Stimulated activated CD8-positive, alpha-beta memory T cell treated with anti-CD3 and anti-CD28 coated beads, Interleukin-2, amount 100 ng/mL, for 1 hour (primary cell): ENCODE measurements at places on chromosomes 1 and 21.

DNA sequence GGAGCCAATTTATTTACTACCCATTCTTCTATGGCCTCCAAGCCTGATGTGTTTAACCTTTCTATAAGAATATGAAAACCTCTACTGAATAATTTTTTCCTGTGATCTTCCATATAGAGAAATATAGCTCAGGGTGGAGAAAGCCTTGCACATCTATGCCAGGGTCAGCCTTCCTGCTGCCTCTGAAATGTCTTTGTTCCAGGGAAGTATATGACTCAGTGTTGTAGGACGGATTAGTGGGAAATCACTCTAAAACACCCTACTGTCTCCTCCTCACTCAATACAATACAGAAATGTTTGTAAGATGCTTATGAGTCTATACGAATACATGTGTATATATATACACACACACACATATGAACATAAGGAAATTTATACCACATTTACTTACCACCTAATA, 1044.9 kb downstream of the BRINP3 start:
- no peak for DNase-seq

- DNase-seq = no peak
Measured at GRCh38 chr1:40620150-40620549, 45.3 kb downstream of the RIMS3 start.

GRCh38 chr1:211089536-211089935, 44.4 kb downstream of the KCNH1 start:
- no peak for DNase-seq

DNA sequence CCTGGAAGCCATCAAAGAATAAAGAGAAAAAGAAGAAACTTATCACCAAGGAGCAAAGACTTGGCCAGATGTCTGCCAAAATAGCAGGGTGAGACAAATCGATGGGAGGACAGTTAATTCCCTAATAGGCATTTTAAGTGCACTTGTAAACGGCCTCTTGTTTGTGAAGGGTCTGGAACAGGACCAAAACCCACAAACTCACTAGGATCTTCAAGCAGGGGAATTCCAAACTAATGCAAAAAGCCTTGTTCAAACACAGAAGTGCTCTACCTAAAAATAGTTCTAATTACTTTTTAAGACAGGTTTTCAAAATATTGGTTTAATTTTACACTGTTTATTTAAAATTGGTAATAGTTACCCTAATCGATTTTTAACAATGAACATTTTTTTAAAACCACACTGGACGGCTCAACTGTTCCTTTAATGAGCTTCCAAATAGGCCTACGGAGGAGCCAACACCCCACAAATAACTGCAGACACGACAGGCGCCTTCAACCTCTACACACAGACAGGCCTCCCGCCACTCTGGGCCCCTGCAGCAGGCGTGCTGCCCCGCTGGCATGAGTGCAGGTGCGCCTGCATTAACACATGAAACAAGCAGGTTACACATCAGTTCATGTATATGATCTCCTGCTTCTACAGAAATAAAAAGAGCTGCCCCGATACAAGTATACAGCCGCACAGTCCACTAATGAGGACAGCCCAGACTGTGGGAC, 15.8 kb downstream of the UBE2G2 start:
- DNase-seq = no peak

GRCh38 chr1:225670356-225670755, 17.4 kb upstream of the ENAH start:
- no peak for DNase-seq

GRCh38 chr1:78229344-78229743, 183.6 kb downstream of the GIPC2 start:
- no peak for DNase-seq

DNA sequence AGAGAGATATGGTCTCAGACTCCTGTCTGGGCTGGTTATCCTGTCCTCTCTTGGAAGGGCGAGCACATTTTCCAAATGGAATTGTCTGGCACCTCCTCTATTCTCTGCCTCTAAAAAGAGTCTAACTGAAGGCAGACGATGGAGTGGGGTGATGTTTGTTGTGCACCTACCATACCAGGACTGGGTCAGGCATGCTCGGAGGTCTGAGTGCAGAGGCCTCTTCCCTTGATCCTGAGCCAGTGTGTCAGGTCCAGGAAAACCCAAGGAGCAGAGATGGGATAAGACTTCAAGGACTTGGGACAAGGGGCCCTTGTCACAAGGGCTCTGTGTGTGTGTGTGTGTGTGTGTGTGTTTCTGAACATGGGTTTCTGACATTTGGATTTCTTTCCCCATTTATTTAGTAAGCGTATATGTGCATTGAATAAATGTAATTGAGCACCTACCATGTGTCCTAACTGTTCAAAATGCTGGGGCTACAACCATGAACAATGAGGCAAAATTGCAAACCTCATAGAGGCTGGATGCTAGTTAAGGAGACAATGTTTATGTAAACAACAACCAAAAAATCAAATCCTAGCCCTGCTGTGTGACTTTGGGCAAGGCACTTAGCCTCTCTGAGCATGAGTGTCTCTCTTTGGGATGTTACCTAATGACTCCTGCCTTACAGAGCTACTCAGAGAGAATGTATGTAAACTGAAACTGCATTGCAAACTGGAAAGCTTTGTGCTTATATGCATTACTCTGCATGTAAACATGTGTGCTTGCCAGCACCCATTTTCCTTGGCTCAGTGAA, 276.3 kb downstream of the FOXD2 start:
- DNase-seq = no peak

DNA sequence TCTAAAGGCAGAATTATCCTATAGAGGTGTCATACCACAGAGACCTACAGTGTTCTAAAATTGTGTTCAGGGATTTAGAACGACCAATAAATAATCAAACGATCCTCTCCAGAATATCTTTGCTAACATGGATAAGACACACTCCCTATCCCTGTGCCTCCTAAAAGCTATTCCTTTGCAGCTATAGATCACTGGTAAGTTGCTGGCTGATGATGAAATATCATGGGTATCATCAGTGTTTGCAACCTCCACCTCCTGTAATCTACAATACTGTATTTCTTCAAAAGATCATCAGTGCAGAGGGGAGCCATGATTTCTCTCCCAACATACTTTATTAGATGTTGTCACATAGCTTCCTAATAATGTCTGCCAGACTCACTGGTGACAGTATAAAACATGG, 201.9 kb downstream of the NTNG1 start:
- DNase-seq = no peak

- no peak for DNase-seq
Measured at GRCh38 chr1:16612332-16613172, 812 bp downstream of the NBPF1 start.
